ENCODE measurements at places on chromosomes 3 and 15.

DNA sequence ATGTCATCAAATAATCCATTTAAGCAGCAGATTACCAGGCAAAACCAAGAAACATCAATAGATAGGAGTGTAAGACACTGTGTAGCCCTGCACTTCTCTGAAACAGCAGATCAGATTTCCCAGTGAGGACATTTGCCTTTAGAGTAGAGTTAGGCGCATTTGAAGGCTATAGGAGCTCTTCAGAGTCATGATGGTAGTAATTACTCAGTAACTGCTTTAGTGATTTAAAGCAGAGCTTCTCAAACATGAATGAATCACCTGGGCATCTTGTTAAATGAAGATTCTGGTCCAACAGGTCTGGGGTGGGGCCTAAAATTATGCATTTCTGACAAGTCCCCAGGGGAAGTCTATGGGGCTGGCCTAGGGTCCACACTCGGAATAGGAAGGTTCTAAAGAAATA lies 36.9 kb downstream of the THRB start:
- no peak for DNase-seq

- DNase-seq: peak; percentile 20
Observed at GRCh38 chr15:60760646-60761504, 281.9 kb upstream of the ICE2 start.

DNA sequence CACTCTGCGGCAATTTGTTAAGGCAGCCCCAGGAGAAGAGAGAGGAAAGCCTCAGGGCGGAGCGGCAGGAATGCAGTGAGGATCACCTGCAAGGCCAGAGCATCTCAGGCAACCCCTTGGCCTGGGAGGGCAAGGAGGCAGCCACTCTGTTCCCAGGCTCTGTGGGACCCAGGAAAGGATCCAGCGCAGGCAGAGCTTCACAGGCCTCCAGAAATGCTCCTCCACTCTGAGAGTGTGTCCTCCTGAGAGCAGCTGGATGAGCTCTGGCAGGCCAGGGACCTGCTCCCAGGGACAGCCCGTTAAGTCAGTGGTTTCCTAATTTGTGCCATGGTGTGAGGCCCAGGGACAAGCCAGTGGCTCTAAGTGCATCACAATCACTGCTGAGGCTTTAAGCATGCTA lies 35.2 kb downstream of the RAB6B start:
- no peak for DNase-seq

GRCh38 chr3:136196064-136196400 lies at the start of gene MSL2:
Gene MSL2, minus strand, starts transcription at chr3:136196335. Its CDS starts 1,222 bp downstream, at chr3:136195113.
- DNase-seq: no peak

DNA sequence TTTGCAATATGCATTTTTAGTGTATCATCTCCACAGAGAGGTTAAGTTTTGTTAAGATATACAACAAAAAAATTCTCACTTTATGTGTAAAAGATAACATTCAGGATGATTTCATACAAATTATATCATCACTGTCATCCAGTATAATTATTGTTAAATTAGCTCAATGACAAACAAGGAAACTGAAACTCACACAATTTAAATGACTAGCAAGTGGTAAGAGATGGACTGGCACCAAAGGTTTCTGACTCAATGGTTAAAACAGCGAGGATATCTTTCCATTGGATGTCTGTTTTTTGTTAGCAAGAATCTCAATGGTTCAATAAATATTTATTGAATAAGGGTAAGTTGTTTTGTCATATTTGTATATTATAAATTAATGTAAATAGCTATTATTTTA lies 22.6 kb downstream of the CIP2A start:
- no peak for DNase-seq

DNA sequence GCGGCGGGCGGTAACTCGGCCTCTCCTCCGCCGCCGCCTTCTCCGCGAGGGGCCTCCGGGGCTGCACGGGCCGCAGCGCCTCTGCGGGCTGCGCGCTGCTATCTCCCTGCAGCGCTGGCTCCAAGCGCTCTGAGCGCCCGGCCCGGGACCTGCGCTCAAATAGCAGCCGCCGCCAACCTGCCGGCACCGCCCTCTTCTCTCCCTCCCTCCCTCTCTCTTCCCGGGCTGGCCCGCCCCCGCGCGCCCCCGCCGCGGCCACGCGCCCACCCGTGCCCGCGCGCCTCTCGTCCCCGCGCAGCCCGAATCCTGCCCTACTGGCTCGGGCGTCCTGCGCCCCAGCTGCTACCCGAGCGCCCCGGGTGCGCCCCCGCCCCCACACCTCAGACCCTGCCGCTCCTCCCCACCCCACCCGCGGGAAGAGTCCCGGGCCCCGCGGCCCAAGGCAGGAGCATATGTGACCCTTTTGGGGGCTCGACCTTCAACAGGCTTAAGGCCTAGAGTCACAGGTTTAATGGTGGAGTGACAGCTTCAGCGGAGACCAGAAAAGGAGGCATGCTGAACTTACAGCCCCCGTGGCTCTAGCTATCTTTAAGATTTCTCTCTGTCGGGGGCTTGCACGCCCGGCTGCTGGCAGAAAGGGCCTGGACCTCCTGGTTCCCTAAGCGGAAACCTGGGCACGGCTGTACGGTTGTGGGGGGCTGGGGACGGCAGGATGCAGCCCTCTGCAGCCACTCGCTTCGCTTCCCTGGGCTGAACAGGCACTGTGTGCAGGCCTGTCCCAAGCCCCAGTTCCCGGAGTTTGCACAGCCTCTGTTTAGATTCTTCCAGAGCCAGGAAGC lies at the start of gene CACNA2D2:
Gene CACNA2D2, minus strand, starts transcription at position 131 of the 839 bp plus-strand sequence. CDS start 211 bp downstream, outside the sequence.
- no peak for DNase-seq

DNA sequence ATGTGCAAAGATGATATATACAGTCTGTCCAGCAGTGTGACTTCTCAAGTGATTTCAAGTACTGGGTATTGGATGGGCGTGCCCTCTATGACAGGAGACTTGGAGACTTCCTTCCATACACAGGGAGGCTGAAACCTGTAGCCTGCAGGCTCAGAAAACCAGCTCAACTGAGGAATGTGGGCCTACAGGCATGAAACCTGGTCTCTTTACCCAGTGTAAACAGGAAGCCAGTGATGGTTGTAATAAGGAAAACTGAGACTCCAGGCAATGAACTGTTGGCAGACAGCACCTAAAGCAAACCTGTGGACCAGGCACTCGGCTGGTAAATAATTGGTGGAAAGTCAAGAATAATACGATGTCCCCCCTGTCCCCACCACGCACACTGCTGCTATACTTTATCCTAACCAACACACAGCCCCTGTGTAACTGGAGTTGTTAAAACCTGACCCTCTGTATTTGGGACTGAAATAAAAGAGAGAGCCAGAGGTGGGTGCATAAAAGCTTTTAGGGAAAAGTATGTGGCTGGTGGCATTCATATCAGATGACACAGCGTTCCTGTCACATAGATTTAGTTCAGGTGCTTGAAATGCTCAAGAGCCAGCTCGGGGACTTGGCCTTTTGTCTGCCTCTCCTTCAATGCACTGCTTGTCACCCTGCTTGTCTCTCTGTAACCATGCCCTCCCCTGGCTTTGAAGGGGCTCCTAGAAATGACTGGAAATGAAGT lies 144.7 kb downstream of the TPRG1 start:
- DNase-seq: no peak

DNA sequence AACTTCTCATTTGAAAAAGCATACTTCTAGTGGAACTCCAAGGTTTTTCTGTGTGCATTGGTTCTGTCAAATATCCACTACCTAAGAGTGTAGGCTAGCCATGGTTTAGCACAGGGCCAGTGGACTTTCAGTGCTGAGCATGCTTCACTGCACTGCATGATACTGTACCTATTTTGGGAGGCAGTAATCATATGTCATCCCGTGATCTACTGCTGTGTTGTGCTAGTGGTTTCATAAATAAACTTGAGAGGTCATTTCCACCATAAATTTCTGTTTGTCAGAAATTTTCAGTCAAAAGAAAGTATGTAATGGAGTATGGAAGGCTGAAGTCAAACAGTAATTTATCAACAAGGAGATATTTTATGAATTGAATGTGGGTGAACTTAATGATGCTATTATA lies 203.6 kb downstream of the ROBO1 start:
- DNase-seq: no peak

DNA sequence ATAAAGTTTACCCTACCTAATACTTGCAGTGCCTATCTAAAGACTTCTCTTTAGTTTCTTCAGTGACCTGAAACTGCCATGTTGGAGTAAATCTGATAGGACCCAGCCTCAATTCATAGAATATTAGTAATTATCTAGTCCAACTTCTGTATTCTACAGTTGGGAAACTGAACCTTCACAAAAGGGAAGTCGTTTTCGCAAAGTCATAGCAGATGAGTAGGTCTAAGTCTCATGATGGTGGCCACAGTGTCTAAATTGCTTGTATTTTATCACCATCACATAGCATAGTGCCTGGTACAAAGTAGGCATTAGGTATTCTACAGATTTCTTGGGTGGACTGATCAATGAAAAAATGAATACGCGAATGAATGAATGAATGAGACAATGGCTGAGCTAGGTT lies 8.4 kb downstream of the GMNC start:
- DNase-seq: no peak

DNA sequence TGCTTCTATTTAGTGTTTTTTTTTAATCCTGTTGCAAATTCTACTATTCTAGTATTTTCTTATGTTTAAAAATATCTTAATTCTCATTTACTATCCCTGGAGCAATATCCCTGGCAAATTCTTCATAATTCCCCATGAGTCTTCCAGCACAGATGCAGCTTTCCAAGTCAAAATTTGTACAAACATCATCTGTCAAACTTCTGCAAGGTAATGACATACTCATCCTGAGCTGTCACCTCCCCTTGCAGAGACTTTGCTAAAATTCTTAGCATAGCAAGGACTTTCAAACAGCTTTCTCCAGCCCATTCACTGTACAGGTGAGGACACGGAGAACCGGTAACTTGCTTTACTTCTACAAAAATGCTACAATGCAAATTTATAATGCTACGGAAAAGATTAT lies 28.6 kb upstream of the VGLL4 start:
- DNase-seq: no peak

DNA sequence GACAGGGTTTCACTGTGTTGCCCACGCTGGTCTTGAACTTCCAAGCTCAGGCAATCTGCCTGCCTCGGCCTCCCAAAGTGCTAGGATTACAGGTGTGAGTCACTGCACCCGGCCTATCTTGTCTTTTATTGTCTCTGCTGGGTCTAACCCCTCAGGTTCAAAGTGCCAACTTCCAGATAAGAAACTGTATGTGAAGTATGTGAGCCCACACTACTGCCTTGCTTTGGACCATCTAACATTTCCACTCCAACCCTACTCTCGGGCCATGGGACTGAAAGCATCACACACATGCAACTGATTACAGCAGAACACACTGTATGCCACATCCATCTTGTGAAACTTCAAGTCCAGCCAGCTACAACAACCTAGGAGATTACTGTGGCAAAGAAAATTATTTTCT lies 256.1 kb upstream of the VEPH1 start:
- no peak for DNase-seq

GRCh38 chr3:191348098-191348497 lies 17.8 kb upstream of the UTS2B start:
- DNase-seq: no peak

DNA sequence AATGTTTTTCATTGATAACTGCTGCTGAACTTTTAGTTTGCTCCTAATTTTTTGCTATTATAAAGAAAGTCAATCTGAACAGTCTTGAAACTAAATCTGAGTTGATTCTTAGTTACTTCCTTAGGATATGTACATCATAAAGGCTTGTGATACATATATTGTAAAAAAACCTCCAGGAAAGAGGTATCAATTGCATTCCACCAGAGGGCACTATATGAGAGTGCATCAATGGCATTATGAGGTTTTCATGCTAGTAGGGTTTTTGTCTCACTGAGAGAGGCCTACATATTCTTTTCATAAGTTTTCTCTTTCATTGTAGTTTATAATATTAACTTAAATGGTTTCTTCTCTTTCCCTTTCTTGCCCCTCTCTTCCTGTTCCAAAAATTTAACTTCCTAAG lies 46.9 kb downstream of the PIK3R4 start:
- peak; percentile 15 for DNase-seq

GRCh38 chr3:53892286-53892637 lies 603 bp upstream of the SELENOK start:
- no peak for DNase-seq

DNA sequence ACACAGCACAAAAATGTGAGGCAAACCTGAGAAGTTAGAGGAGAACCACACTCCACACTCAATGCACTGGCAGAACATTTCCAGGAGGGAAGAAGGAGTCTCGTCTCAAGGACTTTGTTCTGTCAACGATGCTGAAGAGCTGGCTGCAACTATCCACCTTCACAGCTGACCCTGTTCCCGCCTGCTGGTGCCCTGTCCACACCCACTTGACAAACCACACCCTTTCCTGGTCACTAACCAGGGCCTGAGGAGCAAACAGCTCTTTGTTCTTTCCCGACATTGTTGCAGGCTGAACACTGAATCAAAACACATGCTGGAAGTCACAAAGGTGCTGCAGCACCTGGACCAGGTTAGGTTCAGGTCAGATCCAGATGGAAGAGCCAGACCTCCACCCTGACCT lies 92.6 kb upstream of the ARRDC4 start:
- DNase-seq: no peak

GRCh38 chr3:158727206-158728060 lies 4.8 kb downstream of the RARRES1 start:
- DNase-seq: peak; percentile 92

- DNase-seq: no peak
Observed at GRCh38 chr15:80916056-80916455, 73.6 kb downstream of the MESD start.

- peak; percentile 83 for DNase-seq
Observed at GRCh38 chr3:99765042-99765942, 52.4 kb upstream of the CMSS1 start.

- DNase-seq: peak; percentile 16
Observed at GRCh38 chr3:107432013-107432515, 54.8 kb downstream of the CCDC54 start.

GRCh38 chr3:25177041-25177440 lies 251.0 kb upstream of the RARB start:
- DNase-seq: no peak

GRCh38 chr3:51982352-51982837 lies 940 bp upstream of the ACY1 start:
- no peak for DNase-seq

DNA sequence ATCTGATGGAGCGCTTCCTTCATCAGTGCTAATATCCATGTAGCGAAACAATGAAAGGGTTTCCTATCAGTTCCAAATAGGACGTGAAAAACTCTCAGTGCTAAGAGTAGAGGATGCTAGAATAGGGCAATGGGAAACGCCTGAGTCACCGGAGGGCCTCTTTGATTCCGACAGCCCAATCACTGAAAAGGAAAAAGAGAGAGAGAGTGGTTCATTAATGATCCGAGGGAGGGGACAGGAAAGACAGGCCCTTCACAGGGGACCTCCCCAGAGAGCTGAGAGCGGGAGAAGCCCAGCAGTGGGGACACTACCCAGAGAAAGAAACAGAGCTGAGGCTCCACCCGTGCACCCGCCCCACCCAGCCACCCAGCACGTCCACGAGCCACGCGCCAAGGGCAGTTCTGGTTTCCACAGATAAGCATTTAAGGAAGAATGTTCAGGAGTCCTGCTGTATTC lies 76.9 kb downstream of the RPN1 start:
- no peak for DNase-seq

GRCh38 chr3:186997061-186997460 lies 66.7 kb downstream of the ST6GAL1 start:
- no peak for DNase-seq

- DNase-seq: no peak
Observed at GRCh38 chr3:14362890-14363289, 39.5 kb upstream of the SLC6A6 start.

GRCh38 chr3:94117729-94118128 lies 54.9 kb downstream of the NSUN3 start:
- no peak for DNase-seq

Measured in fibroblast of the aortic adventitia (primary cell).